ENCODE measurements at places on chromosomes 13 and 19. TPM values are rescaled to one million over a fixed set of nuclear protein-coding genes. Genes with fewer than 3 reads are reported as not detected.

DNA sequence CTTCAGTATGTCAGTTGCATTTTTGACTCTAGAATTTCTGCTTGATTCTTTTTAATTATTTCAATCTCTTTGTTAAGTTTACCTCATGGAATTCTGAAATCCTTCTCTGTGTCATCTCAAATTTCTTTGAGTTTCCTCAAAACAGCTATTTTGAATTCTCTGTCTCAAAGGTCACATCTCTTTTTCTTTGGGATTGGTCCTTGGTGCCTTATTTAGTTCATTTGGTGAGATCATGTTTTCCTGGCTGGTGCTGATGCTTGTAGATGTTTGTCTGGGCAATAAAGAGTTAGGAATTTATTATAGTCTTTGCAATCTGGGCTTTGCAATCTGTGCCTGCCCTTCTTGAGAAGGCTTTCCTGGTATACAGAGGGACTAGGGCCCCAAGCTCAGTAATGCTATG is 18.5 kb upstream of the KBTBD7 start:
- no peak for DNase-seq

DNA sequence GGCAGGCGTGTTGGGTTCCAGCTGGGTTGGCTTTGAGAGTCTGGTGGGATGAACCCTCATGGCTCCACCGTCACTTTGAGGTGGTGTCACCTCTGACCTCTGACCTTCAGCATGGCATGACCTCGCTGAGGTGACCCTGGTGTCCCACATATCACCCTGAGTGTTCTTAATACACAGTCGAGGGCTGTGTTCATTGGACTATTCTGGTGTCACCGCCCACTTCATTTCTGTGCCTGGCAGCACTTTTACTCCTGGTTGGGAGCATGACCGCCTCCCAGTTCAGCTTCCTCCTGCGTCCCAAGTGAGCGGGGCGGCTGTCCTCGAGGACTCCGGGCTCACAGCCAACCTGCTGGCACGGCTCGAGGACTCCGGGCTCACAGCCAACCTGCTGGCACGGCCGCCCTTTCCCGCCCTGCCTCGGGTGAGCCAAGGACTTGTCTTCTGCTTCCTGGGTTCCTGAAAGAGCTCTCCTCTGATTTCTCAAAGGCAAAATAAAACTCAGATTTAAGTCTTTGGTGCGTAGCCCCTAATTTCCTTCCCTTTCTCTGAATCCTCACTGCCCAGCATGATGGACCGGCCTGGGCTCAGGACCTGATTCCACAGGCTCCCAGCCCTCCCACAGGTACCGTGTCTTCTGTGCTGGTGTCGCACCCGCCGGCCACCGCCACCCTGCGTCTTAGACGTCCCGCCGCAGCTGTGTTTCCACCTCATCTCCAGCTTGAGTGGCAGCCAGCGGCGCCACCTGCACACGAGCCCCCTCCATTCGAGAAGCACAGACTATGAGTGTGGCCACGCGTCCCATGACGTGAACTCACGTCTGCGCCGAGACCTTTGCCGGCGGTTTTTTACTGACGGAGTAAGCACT is 10.4 kb downstream of the ATP4B start:
- peak; percentile 76 for DNase-seq

DNA sequence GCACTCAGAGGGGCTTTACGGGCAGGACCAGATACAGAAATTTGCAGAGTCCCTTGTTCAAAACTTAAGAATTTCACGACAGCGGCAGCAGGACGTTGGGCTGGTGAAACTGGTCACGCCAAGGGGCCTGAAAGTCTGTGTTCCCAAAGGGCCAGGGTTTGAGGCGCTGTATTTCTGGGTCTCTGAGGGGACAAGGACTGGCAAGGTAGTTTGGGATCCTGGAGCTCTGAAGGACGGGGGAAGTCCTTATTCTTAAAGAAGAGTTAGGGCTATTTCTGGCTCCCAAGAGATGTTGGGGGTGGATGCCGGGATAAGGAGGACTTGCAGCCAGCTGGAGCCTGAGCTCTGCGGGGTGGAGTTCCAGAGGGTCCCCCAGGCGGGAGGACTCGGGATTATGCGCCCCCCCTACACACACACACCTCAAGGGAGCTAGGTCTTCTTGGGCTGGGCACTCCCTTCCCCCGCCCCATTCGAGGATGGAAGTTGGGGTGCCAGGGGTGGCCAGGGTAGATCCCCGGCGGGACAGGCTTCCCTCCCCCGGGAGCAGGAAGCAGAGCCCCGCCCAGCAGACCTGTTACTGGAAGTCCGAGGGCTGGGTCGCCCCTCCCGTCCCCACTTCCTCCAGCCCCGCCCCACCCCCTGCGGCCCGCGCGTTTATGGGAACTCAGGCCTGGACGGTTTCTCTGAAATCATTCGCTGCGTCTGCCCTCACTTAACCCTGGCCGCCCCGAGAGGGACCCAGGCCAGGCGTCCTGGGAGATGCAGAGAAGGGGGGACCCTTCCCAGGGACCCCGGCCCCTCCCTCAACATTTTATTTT is 5.6 kb downstream of the BCL3 start:
- peak; percentile 96 for DNase-seq

DNA sequence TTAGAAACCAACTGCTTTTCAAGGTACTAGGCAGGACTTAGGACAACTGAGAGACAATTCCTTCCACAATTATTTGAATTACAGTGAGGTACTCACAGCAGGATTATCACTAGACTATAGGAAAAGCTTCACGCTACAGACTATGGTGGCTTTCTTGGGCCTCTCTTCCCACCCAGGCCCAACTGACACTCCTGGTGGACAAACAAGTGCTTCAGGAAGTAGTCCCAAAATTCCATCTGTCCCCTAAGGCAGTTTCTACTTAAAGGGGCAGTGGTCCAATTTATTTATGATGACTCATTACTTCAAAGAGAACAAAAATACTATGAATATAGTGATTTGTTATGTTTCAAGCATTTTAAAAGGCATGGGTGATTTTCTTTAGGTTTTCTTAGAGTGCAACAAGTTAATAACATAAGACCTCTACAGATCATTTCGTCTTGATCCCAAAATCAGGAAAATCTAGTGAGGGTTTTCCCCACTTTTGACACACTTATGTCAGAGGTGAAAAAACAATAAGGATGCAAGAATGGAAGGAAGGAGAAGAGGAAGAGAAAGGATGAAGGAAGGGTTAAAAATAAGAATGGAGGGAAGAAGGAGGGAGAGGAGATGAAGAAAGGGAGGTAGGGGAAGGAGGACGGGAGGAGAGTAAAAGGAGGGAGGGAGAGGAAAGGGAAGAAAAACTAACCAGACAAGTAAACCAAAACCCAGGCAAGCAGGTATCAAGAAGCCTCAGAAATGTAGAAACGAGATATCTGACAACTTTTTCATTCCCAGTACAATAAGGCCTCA is 100.7 kb downstream of the SERP2 start:
- DNase-seq, result no peak

The POU2F2 gene
- under 0.01 TPM for total RNA-seq

The PCDH8 gene
- total RNA-seq, result not detected

Measured in osteoblast (primary cell).